Activated CD4-positive, alpha-beta T cell treated with anti-CD3 and anti-CD28 coated beads, Interleukin-2, amount 50 U/mL, for 24 hours (primary cell): ENCODE measurements at places on chromosomes 2 and 18.
A peak's percentile ranks its signal among the peaks of the same experiment; 100 is the strongest.

- no peak for DNase-seq
These were observed 362.3 kb downstream of the FIGN start for GRCh38 chr2:163373496-163373895.

GRCh38 chr2:1582891-1583341, 161.4 kb downstream of the PXDN start:
- DNase-seq, result no peak

DNA sequence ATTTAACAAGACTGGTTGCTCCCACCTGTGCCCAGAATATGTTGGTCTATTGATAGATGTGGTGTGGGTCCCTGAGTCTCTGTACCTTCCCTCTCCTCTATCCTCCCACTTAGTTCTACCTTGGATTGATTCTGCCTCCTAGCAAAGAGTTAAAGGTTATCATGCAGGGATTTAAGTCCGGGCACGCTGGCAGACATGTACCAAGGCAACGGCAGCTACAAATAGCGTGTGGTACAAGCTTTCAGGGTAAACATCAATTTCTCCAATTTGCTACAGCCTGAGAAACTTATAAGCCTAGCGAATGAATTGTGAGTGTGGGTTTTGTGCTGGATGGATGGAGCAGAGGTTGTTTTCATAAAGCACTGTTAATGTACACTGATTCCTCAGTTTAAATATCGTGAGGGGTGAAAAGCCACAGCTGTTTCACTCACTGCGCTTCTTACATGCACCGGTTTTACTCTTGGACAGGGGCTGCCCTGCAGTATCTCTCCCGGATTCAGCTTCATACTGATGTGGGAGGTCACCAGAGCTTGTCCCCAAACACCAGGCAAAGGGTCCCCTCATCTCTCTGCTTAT, 289.8 kb downstream of the ICOS start:
- DNase-seq, result no peak

DNA sequence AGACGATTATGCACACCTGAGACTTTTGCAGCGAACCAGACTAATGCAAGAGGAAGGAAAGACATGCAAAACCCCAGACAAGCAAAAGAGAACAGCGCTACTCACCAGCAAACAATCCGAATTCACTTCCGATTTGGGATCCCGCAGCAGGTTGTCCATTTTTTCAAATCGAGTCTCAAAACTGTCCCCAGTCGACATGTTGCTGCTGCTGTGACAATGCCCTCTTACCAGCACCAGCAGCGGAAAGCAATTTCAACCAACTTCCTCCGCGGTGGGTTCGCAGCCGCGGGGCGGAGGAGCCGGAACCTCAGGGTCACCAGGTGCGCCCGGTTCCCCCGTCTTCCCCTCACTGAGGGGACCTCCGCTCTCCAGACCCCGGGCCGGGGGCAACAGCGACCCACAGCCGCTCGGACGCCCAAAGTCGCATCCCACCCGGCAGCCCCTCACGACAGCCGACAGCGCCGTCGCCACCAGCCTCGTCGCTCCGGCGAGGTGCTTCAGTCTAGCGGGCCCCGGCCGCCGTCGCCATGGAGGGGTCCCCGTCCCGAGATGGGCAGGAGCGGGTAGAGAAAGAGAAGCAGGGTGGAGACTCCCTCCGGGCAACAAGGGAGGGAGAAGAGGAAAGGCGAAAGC, 784 bp downstream of the ROCK1 start:
- DNase-seq, result peak; percentile 30

DNA sequence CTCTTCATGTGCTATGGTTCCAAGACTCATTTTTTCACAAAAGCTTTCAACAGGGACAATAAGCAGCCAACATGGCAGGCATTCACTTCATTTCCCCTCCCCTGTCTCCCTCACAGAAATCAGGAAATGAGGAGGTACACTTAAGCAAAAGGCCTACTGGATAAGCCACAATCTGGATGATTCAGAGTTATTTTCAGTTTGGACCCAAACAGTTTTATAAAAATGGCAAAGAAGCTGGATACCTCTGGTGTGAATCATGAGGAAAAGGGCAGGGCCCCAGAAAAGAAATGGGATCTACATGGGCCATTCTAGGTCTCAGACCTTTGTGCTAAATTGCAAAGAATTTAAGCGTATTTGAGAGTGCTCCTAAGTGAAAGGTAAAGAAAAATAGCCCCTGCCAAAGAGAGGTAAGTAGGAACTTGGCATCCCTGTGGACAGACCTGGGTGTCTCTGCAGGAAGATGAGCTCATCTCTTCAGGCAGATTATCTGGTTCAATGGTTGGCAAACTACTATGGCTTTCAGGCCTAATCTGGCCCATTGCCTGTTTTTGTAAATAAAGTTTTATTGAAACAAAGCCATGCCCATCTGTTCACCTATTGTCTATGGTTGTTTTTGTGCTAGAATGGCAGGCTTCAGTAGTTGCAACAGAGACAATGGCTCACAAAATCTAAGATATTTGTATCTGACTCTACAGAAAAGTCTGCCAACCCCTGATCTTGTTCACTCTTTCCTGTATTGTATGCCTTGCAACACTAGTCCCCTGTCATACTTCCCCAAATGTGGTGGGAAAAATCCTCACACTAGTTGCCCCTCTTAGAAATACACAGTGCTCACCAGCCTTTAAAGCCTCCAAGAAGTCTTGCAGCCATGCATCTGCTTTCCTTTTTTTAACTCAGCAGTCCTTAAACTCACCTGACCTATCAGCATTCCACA, 315.0 kb downstream of the ALK start:
- no peak for DNase-seq

GRCh38 chr2:27369471-27370025, 590 bp downstream of the EIF2B4 start:
- DNase-seq, result no peak

- DNase-seq, result no peak
These were observed 56.5 kb upstream of the ACVR1 start for GRCh38 chr2:157932480-157933159.

GRCh38 chr2:39512434-39512935, 75.4 kb upstream of the MAP4K3 start:
- DNase-seq, result no peak
